ENCODE measurements at places on chromosomes 6 and 20.

DNA sequence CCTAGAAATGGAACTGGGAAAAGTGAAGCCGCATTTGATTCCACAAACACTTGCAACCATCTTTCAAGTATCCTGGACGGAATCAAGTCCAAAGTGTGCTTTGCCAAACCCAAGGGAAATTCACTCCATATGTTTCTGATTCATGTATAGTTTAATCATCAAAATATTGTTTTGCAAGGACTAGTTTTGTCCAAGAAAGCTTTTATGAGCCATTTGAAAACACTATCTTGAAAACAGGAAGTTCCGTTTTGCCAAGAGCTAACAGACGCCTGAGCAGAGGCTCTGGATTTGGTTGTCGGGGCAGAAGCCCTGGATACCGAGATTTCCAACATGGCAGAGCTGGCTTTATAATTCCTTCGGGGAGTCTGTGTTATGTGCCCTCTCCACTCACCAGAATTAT, 251.1 kb downstream of the PHACTR1 start:
- peak; percentile 83 for DNase-seq

GRCh38 chr20:19832875-19833274, 74.8 kb downstream of the RIN2 start:
- DNase-seq = no peak

DNA sequence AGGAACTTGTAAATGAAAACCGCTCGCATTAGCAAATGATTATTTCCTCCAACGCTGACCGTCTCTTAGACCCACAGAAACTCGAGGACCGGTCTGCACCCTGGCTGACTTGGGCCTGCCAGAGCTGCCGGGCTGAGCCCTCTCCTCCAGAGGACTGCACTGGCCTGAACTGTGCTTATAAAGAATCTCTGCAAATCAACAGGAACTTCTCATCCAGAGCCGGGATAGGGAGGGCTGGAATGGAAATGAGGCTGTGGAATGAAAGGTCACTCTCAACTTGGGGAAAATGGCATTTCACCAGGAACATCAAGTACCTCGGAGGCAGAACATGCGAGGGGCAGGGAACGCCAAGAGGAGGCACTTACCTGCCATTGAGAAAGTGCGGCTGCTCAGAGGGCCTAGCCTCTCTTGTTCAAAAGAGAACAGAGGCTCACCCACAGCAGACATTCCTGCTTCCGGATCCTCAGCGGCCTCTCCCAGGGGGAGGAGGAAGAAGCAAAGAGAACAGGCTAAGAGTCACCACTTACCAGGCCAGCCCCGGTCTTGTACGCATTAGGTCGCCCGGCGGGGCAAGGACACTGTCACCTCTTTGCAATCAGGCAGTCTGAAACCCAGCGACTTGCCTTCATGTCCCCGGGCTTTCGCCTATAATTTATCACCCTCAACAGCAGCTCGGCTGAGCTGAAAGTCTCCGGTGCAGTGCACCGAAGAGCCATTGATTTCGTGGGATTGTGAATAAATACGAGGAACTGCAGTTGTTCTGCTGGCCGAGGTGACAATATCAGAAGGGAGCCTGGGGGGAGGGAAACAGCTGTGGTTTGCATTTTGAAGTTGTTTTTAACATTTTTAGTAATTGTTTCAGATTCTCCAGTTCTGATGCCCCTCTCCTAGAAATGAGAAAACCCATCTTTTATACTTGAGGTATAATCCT, 37.6 kb downstream of the ZMYND8 start:
- DNase-seq = peak; percentile 77

GRCh38 chr6:122012578-122012977, 386.9 kb upstream of the HSF2 start:
- DNase-seq = peak; percentile 88

GRCh38 chr20:16170406-16170971, 402.8 kb downstream of the KIF16B start:
- no peak for DNase-seq

DNA sequence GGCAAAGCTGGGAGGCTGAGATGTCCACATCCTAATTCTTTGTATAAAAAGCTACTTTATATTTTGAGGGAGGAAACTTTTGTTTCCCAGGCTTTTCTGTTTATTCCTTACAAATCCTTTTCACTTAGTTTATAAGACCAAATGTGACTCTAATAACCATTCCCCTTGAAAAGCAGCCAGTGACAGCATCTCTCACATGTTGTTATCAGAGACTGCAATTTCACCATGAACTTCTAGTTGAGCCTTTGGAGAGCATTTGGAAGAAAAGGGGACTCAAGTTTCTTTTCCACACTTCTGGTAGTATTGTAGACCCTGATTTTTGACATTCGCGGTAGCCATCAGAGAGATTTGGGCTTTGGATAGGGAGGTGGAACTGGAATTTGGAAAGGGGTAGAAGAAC, 215.8 kb downstream of the RNF144B start:
- DNase-seq = no peak

GRCh38 chr6:508614-509013, 117.1 kb downstream of the IRF4 start:
- no peak for DNase-seq

- DNase-seq = peak; percentile 42
These were observed 2.5 kb upstream of the BHLHE23 start for GRCh38 chr20:63009045-63009961.

DNA sequence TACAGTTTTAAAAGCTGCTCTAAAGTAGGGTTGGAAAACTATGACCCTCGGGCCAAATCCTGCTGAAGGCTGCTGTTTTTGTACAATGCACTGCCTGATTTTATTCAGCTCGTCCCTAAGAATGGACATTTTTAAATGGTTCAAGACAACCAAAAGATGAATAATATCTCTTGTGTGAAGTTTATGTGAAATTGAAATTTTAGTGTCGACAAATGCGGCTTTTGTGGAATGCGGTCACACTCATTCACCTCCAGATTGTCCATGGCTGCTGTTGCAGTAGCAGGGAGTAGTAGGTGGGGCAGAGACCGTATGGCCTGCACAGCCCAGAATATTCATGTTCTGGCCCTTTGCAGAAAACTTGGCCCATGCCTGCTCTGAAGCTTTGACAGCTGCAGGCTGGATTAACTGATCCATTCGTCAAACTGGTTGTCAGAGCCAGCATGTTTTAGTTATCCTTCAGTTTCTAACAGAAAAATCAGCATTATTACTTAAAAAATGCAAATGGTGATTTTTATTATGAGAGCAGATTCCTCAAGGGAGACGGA, 91.6 kb downstream of the PSMG4 start:
- no peak for DNase-seq

DNA sequence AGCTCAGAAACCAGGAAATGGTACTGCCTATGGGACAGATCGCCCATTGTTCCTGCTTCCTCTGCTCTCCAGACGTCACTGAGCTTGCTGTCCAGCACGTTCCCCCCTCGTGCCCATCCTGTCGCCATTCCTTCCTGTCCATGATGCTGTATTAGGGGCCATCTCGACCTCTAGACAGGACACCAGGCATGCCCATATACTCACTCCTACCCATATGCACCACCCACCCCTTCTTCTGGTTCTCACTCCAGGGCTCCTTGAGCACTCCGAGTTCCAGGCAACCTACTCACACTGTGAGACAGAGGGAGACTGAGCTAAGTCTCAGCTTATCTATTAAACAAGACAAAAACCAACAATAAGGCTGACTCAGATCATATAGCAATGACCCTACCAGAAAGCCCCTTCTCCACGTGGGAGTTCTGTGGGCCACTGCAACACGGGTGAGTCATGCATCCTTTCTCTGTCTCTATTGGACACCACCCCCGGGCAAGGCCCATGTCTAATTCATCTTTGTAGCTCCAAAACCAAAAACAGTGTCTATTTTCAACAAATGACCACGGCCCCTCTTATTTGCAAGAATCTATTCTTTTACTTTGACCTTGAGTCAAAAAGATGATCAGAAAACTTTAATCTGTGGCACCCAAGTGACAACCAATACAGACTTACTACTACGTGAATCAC, 65.7 kb downstream of the PSMG4 start:
- DNase-seq = peak; percentile 60

DNA sequence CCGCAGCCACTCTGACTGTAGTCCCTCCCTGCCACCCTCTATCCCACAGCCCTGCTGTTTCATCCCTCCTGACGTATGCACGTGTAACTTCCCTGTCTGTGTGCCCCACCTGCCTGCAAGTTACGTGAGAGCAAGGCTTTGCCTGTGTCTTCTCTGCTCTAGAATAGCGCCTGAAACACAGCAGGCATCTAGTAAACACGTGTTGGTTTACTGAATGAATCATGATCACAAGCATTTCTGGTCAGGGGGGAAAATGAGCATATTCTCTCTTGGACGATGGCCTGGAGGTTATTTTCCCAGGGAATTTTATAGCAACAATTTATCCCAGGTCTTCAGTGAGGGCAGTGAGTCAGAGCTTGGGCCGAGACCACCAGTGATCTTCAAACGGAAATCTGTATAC, 38.3 kb downstream of the PSMG4 start:
- no peak for DNase-seq

GRCh38 chr6:25781134-25781533, 26.6 kb downstream of the SLC17A4 start:
- DNase-seq = no peak

- DNase-seq = no peak
These were observed 29.5 kb downstream of the EEF1A1 start for GRCh38 chr6:73491377-73491776.

DNA sequence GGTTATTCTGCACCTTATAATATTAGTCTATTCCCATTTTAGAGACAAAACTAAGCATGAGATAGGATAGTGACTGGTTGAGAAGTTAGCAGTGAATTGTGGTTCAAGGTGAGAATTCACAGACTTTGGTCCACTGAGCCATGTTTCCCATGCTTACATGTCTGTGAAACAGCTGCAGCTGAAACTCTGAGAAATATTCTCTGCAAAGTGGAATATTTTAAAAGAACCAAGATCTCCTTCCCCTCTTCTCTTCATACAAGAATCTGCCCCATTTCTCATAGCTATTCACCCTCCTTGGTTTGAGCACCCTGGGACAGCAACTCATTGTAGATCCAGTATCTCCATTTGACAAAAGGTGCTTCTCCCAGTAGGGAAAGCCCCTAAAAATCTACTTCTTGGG, 70.2 kb upstream of the TMEM170B start:
- DNase-seq = no peak

GRCh38 chr6:135566311-135567068, 69.0 kb upstream of the AHI1 start:
- DNase-seq = no peak

- no peak for DNase-seq
These were observed 117.6 kb upstream of the PRSS16 start for GRCh38 chr6:27129917-27130316.

DNA sequence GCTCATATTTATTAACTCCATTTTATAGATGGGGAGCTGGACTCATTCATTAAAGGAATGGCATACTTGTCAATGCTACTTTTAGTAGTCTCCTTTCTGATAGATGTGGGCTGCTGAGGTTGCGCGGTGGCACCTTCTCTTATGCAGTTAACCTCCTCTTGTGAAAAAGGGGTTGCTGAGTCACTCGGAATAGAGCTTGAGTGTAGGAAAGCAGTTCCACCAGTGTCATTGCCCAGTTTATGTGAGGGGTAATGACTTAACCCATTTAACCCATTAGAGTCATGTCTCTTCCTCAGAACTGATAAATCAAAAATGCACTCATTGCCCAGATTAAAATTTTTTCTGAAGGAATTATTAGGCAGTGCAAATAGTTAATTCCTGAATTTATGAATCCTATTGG, 6.3 kb downstream of the MAPK14 start:
- DNase-seq = no peak
